ENCODE measurements at places on chromosomes 3 and 15. TPM values are rescaled to one million over a fixed set of nuclear protein-coding genes. Genes with fewer than 3 reads are reported as not detected.

Gene BDH1
- 4.1 TPM for polyA plus RNA-seq

Gene ZCWPW2
- 1.7 TPM for polyA plus RNA-seq

Gene TLR9
- 0.44 TPM for polyA plus RNA-seq

DNA sequence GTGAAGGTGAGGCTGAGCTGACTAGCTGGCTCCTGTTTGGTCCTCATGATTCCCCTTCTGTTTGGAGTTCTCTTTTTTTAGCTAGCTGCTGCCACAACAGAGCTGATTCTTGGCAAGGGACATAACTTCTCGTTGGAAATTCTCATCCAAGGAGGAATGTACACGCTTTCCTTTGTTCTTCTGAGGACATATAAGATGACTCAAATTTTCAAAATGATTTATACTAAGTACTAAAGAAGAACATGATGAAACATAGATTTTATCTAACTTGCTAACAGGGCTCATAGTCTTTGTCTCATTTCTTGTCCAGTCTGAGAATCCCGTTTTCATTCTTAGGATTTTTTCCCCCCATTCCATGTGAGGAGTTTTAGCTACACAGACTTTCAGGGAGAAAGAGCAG is 2.9 kb upstream of the TFG start:
- DNase-seq: no peak

DNA sequence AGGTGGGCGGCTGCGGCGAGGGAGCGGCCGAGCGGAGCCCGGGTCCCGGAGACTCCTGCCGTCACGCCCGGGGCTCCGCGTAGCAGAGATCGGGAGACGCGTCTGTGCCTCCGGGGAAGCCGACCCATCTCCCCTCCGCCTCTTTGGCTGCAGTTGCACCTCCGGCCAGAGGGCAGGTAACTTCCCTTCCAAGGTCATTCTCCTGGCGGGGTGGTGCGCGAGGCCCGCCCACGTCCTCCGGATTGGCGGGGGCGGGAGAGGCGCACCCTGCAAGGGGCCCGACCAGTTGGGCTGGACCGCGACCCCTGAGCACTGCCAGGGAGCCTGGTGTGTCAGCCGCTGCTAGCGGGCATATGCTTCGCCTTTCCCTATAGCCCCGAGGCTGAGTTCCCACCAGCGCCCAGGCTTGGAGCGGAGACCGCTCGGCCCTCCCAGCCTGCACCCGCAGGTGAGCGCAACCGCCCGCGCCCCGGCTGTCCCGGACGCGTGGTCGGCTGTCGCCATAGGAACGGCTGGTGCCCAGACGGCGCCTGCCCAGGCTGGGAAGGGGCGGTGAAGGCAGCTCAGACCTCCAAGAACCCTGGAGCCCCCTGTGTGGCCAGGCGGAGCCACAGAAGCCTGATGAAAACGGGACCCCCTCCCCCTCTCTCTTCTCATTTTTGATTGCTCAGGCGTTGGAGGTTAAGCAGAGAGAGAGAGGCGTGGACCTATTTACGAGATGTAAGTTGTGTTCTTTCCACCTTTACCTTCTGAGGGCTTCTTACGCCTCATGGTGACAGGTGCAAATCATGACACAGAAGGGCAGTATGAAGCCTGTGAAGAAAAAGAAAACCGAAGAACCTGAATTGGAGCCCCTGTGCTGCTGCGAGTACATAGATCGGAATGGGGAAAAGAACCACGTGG is 453 bp downstream of the ZDHHC23 start:
- no peak for DNase-seq

All from forelimb muscle (tissue), 1 donor.